ENCODE measurements at places on chromosomes 2 and 18.

- DNase-seq = no peak
Measured at GRCh38 chr2:102226612-102227391, 40.0 kb downstream of the IL1RL2 start.

DNA sequence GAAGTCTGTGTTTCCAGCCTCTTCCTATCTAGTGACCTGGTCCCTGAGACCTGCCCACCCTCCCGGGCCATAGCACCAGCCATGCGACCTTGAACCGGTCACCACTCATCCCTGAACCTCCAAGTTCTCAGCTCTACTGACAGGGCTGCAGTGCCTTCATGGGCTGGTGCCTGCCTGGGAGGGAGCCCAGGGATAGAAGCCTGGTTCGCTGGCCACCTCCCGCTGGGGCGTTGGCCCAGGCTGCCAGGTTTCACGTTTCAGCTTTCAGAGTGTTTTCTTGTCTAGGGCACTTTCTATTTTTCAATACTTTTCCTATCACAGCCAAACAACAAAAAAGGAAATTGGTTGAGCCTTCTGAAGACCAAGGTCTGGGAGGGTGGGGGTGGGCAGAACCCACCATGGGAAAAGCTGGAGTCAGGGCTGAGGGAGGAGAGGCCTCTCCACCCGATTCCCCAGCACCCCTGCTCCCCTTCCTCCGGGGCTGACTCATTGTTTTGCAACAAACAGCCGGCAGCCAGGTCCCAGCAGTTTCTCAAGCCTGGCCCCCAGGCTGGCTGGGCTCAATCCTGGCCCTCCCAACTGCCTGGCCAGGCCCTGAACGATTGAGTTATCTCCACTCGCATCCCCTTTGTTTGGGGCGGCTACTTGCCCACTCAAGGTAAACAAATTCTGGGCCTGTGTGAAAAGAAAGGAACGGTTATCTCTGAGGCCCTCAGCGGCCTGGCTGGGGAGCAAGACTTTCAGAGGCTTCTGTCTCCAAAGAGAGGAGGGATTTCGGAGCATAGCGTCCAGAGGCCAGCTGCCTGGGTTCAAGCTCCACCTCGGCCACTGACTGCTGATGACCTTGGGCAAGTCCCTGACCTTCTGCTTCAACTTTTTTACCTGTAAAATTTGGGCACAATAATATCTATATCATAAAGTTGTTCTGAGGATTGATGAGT is 47.5 kb downstream of the ZFP36L2 start:
- DNase-seq = no peak

DNA sequence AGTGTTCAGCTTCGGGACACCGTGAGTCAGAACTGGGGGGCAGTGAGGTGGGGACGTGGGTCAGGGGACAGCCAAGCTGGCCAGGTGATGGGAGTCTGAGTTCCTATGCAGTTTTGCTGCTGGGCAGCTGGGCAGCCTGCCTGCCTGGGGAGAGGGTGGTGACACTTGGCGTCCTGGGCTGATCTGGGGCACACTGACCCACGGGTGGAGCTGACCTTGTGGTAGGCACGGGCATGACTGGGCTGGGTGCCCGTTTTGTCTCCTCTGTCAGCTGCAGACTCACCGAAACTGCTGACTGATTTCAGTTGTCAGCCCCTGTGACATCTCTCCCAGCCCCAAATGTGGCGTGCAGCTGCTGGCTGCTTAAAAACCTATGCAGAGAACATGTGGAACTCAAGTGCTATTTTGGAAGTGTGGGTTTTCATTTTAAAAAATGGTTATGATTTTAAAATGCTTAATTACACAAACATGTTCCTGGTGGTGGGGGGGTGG is 32.6 kb upstream of the E2F6 start:
- DNase-seq = no peak

DNA sequence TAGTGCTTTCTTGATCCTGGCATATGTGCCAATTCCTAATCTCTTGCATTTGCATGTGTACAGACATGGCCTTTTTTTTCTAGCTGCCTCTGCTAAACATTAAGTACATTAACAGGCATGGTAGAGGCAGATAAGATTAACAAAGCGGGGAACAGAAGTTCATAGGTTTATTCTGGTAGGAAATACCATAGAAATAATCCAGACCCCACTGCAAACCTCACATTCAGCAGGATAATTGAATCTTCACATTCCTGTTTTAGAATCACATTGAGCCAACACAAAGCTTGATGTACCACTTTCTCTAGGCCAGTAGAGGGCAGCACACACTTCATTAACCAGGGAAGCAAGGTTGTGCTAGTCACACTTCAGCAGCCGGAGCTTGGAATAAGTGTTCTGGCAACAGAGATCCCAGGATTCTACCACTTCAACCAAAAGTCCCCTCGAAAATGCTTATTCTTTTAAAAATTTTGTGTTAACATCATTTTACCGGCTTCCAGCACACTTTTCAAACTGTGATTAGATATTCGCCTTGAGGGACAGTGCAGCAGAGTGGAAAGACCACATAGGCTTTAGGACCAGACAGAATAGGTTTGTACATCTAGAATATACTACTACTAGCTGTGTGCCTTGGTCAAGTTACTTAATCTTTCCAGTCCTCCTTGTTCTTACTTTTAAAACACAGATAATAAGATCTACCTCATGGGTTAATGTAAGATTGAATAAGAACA is 420.2 kb upstream of the CHST9 start:
- DNase-seq = peak; percentile 71
